Left ventricle myocardium superior (tissue), 1 donor: ENCODE measurements at places on chromosomes 13 and 19. TPM values are rescaled to one million over a fixed set of nuclear protein-coding genes. Genes with fewer than 3 reads are reported as not detected.

GRCh38 chr13:55534306-55534705 is 1606.4 kb upstream of the PRR20A start:
- no peak for DNase-seq

DNA sequence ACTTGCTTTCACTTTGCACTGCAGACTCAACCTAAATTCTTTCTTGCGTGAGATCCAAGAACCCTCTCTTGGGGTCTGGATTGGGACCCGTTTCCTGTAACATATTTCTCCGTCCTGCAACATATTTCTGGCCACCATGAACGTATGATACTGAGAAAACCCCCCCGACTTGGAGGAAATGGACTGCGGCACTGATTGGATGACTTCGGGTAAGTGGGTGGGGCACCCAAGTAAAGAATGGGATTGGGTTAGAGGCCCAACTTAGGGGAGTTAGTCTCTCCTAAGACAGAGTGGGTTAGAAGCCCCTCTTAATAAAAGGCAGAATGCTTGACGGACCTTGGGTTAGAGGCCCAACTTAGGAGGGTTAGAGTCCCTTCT is 690.4 kb downstream of the UQCRFS1 start:
- DNase-seq = no peak

DNA sequence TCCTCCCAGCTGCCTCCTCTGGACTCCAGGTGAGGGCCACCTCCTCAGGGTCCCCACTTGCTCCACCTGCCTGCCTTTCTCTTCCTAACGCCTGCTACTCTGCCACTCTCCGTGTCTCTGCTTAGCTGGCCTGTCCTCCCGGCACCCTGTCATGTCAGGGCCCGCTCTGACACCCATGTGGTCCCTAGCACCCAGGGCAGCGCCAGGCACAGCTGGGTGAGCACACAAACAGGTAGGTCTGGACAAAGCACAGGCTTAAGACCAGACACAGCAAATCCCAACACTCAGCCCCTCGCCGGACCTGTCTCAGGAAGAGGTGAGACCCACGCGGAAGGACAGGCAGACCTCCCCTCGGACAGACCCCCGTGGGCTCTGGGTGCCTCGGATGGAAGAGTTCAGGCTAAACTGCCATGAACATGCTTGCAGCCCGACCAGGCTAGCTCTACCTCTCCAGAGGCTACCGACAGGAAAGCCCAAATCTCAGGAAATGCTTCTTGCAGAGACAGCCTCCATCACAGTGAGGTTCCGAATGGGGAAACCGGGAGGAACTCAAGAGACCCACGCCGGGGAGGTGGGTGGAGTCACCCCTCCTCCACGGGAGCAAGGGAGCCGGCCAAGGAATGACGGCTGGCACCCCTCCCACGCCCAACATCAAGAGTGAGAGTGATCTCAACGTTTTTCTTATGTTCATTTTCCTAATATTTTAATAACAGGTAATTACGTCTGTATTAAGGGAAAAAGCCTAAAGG is 12.5 kb downstream of the ZNF787 start:
- DNase-seq = peak; percentile 77

DNA sequence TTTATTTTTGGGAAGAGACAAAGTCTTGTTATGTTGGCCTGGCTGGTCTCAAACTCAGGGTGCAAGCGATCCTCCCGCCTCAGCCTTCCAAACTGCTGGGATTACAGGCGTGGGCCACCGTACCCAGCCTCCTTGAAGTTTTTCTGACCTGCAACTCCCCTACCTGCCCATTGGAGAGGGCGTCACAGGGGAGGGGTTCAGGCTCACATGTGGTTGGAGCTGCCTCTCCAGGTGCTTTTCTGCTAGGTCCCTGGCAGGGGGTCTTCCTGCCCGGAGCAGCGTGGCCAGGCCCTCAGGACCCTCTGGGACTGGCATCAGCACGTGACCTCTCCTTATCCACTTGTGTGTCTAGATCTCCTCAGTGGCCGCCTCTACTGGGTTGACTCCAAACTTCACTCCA is 27.2 kb downstream of the LDLR start:
- no peak for DNase-seq

- no peak for DNase-seq
Measured at GRCh38 chr13:65330287-65330686, 1899.8 kb downstream of the PCDH9 start.

DNA sequence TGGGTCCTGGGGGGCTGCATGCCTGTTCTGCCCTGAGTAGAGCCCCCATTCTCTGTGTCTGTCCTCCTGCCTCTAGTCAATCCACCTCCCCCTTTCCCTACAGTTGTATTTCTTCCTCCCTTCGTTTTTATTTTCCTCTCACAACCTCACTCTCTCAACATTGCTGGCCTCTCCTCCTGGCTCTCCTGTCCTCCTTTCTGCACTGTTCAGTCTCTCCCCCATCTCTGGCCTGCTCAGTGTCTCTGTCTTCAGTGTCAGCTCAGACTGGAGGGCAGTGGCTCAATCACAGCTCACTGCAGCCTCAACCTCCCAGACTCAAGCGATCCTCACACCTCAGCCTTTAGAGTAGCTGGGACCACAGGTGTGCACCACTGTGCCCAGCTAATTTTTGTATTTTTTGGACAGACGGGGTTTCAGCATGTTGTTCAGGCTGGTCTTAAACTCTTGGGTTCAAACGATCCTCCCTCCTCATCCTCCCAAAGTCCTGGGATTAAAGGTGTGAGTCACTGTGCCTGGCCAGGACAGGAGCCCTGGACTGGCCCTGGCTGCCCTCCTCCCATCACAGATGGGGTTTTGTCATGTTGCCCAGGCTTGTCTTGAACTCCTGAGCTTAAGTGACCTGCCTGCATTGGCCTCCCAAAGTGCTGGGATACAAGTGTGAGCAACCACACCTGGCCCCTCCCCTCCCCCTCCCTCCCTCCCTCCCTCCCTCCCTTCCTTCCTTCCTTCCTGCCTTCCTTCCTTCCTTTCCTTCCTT is 32.0 kb upstream of the IGFL1 start:
- DNase-seq = no peak

DNA sequence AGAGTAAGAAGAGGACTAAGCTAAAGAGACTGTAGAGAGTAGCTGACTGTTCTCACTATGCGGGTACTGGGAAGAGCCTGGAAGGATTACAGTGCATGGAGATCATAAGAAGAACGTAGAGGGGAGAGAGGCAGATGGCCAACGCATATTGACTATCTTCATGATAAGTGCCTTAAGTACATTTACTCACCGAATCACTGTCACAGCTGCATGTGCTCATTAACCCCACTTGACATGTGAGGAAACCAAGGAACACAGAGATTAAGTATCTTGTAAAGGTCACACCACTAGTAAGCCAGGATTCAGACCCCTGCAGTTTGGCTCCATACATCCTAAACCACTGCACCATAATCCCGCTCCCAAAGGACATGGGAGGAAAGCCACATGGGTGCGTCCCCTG is 34.1 kb downstream of the SMAD9 start:
- no peak for DNase-seq

The LRRC63 gene
- total RNA-seq = 0.17 TPM

GRCh38 chr13:106072014-106072413 is 463.4 kb downstream of the EFNB2 start:
- DNase-seq = no peak

The CTXN1 gene
- 0.20 TPM for total RNA-seq

The ZNF534 gene
- 0.57 TPM for total RNA-seq

The CACNG8 gene
- 0.02 TPM for total RNA-seq

The ZNF221 gene
- total RNA-seq = 4.3 TPM

The SEMA6B gene
- 15.7 TPM for total RNA-seq

- peak; percentile 50 for DNase-seq
Measured at GRCh38 chr19:38869160-38869835, 8.8 kb downstream of the RINL start.

DNA sequence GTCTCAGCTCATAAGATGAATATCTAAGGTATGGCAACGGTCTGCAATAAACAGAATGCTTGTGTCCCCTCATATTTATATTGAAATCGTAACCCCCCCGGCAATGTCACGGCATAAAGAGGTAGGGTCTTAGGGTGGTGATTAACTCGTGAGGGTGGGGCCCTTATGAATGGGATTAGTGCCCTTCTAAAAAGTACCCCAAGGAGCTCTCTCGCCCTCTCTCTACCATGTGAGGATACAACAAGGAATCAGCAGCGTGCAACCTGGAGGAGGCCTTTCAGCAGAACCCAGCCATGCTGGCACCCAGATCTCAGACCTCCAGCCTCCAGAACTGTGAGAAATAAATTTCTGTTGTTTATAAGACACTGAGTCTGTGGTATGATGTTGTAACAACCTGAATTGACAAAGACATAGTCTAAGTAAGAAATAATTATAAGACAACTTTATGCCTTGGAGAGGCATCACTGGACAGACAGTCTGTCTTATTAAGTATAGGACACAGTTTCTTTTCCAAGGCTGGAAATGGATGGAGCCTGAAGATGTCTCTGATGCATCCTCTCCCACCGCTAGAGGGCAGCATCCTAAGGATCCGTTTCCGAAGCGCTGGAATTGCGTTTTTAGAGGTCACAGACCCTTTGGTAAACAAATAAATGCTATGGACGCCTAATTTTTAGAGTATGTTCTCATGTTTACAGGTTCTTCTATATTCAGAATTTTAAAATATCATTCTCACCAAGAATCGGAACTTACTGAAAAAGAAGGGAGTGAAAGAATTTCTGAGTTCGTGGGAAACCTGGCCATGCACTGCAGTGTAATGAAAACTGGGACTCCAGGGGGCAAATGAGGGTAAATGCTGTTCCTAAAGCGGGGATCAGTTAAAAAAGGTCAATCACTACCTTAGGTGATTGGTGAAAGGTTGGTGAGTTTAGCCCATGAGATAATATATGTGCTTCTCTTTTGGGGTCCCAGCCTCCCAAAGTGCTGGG is 13.3 kb upstream of the LEUTX start:
- DNase-seq = peak; percentile 43
